ENCODE measurements at places on chromosomes 11 and 22.

- no peak for DNase-seq
Measured at GRCh38 chr11:44633641-44634040, 68.2 kb downstream of the CD82 start.

DNA sequence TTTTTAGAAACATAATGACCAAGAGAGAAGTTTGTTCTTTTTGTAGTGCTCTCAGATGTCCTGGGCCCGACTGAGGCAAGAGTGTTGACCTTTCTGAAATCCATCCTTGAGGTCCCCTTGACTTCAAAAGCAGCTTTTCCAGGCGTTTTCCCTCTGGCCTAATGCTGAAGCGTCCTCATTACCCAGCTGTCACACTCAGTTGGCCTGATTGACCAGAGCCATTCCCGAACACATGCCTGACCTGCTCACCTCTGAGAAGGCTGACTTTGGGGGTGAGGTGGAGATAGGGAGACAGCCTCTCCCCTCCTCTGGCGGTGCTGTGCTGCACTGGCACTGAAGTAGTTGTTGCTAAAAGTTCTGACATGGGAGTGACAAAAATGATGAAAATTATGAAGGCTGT, 66.9 kb downstream of the ALX4 start:
- DNase-seq, result no peak

DNA sequence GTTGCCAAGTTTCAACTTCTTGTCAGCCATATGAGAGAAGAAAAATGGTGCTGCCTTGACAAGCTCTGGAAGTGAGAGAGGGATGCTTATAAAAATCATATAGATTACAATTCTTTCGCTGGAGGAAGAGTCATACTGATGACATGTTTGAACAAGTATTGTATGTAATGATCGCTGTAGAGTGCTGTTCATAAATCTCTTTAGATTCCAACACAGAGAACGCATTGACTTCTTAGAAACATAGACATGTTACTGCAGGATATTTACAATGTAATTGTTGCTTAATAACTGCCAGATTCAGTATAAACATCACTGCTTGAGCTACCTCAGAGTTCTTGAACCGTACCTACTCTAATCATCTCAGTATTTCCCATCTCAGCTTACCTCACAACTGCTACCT, 571.6 kb downstream of the LUZP2 start:
- no peak for DNase-seq

DNA sequence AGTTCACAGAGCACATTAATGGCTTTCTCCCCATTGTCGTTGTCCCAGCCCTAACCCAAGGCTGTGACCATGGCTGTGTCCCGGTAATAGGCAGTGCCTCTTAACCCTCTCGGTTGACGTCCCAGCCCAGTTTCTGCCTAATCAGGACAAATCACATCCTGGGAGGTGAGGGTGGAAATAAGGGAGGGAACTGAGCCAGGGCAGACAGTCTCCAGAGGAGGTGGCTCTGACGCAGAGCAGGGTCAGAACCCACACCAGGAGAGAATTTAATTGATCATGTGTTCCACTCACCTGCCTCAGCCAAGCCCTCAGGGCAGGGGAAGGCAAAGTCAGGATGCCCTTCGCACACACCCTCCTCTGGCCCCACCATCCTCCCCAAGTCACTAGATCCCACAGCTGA, 17.0 kb downstream of the SLC43A1 start:
- no peak for DNase-seq

DNA sequence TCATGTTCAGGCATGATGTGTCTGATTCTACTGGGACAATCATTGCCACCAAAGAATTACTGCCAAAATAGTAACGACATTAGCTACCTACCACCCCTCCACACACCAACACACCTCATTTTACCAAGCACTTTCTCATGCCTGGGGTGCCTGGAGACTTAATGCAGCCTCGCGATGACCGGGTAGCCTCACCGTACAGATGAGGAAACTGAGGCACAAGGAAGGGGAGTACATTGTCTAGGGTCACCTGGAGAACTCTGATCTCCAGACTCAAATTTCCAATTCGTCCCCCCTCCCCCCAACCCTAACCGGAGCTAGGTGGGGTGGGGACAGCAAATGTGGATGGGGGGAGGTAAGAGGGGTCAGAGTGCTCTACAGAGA, 2.7 kb upstream of the RTN4RL2 start:
- DNase-seq, result no peak

- DNase-seq, result no peak
Measured at GRCh38 chr22:30747493-30747892, 52.8 kb downstream of the OSBP2 start.

DNA sequence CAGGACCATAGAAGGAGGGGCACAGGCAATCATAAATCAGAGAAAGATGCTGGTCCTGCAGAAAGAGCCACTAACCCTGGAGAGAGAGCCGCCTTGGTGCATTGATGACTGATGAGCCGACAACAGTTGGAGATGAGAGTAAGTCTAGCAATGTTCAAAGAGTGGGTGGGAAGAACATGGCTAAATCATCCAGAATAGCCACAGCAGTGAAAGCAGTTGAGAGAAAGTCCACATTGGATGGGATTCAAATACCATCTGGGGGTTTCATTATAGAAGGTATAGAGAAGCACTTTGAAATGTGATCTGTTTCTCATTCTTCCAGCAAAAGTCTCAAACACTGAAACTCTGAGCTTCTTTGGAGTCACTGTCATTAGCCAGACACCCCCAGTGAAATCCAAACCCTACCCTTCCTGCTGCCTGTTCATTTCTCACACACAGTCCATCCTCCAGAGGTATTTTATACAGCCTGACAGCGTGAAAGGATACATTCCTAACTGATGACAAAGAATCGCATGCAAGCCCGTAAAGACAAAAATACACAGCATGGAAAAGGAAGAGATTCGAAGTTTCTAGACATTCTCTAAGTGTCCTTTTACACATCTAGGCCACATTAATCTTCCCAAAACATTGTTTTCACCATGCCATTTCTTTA, 303.1 kb upstream of the MPPED2 start:
- no peak for DNase-seq

- DNase-seq, result no peak
Measured at GRCh38 chr22:36641902-36642640, 61.5 kb downstream of the CACNG2 start.

GRCh38 chr22:49833340-49834007, 5.8 kb upstream of the BRD1 start:
- no peak for DNase-seq

DNA sequence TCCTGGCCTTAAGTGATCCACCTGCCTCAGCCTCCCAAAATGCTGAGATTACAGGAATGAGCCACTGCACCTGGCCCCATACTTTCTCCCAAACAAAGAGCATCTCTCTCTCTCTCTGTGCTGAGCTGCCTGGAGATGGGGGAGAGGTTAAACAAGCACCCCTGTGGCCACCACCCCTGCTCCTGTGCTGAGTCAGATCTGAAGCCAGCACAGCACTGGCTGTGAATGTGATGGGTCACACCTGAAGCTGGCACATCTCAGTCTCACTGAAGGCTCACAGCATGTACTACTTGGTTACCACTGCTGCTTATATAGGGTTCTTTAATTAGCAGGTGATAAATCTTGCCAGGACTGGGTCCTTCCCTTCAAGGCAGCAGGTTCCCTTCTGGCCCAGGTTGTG, 10.8 kb upstream of the WEE1 start:
- no peak for DNase-seq

DNA sequence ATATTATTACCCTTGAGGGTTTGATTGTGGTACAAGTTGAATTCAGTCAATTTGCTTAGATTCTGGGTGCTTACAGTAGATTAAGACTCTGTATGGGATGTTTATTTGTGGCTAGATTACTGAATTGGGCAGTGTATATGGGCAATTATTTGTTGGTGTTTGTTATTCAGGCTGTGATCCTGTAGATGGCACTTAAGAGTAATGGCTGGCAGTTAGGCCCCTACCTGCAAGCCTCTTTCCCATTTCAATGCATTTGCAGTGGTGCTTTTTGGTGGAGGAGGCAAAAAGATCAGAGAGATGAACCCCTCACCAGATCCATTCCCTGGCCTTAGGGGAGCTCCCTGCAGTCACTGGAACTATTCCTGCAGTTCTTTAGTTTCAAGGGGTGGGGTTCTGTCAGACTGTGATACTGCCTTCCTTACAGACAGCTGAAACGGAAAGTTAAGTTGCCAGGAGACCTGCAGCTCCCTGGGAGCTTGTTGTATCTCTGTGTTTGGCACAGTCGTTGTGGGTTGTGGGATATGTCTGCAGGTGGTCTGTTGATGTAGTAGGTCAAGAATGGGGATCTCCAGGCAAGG, 199.5 kb downstream of the AASDHPPT start:
- no peak for DNase-seq

DNA sequence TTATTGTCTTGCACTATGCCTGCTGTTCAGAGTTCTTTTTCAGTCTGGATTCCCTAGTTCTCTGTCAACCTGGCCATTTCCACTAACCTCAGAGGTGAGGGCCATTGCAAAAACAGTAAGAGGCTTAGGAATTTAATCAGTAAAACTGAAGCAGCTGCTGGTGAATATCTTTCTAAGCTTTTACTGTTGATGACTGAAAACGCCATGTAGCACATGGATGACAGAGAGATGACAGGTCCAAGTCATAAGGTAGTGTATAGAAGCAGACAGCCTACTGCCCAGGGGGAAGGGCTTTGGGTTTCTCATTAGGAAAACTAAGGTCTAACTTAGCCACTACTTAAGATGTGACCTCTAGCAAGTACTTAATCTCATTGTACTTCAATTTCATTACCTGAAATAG, 152.6 kb upstream of the DDI1 start:
- DNase-seq, result no peak

- DNase-seq, result no peak
Measured at GRCh38 chr22:21797444-21798221, 62.0 kb upstream of the YPEL1 start.

GRCh38 chr11:70487756-70488155, 89.4 kb downstream of the CTTN start:
- DNase-seq, result no peak

- no peak for DNase-seq
Measured at GRCh38 chr11:17921659-17922415, 91.0 kb downstream of the SERGEF start.

GRCh38 chr11:118635237-118635591, 27.8 kb downstream of the PHLDB1 start:
- no peak for DNase-seq

- DNase-seq, result no peak
Measured at GRCh38 chr11:64800303-64801157, 2.5 kb downstream of the MAP4K2 start.

- DNase-seq, result peak; percentile 49
Measured at GRCh38 chr22:48492366-48493320, 1335.0 kb downstream of the BRD1 start.

DNA sequence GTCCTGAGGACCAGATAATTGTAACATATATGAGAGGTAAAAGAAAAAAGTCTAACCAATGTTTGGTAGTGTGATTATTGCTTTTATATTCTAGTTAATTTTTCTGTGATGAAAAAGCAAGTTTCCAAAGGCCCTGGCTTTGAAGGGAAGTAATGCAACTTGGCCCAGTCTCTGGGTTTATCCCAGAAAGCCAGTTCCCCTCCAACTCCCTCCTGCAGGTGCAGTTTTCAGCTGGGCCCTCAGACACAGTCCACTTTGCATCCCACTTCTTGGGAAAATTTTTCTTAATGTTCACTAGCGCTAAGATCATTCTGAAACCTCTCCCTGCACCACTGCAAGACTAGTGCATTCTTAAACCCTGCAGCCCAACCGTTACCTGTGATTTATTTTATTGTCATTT, 586.8 kb downstream of the NTM start:
- no peak for DNase-seq

DNA sequence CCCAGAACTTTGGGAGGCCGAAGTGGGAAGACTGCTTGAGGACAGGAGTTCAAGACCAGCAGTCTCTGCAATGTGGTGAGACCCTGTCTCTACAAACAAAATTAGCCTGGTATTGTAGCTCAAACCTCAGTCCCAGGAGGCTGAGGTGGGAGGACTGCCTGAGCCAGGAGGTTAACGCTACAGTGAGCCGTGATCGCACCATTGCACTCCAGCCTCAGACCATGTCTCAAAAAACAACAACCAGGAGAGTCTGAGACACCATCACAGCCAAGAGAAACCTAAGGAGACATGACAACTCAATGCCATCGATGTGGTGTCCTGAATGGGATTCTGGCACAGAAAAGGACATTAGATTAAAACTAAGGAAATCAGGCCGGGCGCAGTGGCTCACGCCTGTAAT, 28.3 kb upstream of the KDM2A start:
- no peak for DNase-seq

GRCh38 chr11:119540370-119541125, 117.6 kb upstream of the THY1 start:
- no peak for DNase-seq

DNA sequence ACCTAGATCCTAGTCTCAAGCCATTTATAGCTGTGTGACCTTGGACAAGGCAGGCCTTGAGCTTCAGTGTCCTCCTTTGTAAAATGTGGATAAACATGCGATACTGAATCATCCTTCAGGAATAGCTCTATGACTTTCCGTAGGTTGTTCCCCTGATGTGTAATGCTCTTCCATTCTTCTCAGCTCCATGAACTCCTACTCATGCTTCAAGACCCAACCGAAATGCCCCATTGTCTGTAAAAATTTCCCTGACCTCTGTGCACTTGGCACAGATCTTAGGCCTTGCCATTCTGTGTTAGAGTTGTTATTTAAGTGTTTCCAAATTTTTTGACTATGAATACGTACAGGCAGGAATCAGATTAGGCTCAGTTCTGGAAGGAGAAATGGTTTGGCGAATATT, 3.3 kb upstream of the BEST1 start:
- no peak for DNase-seq

- DNase-seq, result no peak
Measured at GRCh38 chr11:9351321-9351881, 33.1 kb upstream of the IPO7 start.

- no peak for DNase-seq
Measured at GRCh38 chr11:61526956-61527731, 18.6 kb downstream of the LRRC10B start.

Data from neural crest cell (in vitro differentiated cells).